ENCODE measurements at places on chromosomes 2 and 18. TPM values are rescaled to one million over a fixed set of nuclear protein-coding genes. Genes with fewer than 3 reads are reported as not detected.

DNA sequence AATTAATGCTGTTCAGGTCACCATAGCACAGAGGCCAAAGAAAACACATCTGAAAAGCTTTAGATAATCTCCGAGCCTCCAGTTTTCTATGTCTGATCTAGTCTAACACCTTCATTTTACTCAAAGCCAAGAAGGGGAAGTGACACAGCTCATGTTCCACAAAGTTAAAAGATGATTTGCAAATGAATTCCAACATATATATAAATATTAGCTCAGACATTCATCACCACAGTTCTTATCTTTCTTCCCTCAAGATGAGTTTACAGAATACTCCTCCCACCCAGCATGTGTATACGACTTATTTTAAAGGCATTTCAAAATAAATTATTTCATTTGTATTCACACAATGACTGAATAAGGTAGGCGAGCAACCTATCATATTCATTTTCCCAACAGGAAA is 82.4 kb downstream of the AAK1 start:
- ATAC-seq, result no peak

- peak; percentile 92 for ATAC-seq
Observed at GRCh38 chr2:132911726-132912724, 242.0 kb upstream of the LYPD1 start.

- no peak for ATAC-seq
Observed at GRCh38 chr2:205628422-205628821, 53.9 kb upstream of the NRP2 start.

- peak; percentile 81 for ATAC-seq
Observed at GRCh38 chr2:45889053-45889452, 237.6 kb downstream of the PRKCE start.

DNA sequence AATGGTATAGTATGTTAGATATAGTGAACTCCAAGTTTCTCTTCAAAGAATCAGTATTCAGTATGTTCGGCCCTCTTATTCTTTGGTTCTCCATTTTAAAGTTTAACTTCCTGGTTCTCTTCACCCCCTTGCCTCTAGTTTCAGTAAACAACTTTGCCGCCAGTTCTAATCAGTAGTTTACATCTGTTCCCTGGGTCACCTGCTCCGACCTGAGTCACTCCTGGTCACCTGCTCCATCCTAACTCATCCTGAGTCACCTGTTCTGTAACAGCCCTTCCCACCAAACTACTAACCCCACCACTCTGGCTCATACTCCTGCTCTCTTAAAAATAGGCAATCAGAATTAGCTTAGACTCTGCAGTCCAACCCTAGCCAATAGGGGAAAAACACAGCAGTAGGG is 23.7 kb upstream of the TEX51 start:
- ATAC-seq, result no peak

- peak; percentile 40 for ATAC-seq
Observed at GRCh38 chr18:58044370-58045241, 580 bp downstream of the NEDD4L start.

DNA sequence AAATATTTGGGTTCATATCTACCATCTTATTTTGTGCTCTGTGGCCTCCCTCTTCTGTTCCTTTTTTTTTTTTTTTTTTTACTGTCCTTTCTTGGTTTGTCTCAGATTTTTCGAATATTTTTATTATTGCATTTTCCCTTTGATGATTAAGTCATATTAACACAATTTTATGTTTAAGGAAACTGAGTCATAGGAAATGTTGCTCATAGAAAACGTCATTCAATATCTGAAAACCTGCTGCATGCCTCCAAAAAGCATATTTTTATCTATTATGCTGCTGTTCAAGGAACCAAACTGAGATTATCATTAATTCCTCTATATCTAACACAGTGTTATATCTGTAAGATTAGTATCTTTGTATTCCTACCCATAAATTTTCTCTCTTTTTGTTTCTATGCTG is 614.3 kb upstream of the SLC8A1 start:
- no peak for ATAC-seq

DNA sequence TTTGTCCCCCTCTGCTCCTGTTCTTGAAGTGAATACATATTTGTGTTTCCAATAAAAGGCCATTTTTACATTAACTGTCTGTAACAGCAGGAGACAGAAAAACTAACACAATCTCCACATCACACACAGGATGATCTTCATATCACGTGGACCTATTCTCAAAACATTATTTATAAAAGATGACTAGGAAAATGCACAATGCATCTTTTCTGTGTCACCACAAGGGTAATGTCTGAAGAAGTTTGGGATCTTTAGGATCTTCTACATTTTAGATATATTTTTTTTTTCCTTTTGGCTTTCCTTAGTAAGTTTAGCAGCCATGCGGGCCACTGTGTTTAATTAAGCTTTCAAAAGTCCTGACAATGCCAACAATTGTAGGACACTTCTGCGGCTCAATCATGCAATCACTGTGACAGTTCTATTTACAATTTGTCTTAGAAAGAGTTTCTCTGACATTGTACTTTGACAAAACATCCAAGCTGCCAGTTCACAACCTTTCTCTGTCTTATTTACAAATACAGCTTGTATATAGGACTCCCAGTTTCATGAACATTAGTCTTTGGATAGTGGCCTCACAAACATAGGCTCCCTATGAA is 12.3 kb downstream of the BCL11A start:
- peak; percentile 32 for ATAC-seq

DNA sequence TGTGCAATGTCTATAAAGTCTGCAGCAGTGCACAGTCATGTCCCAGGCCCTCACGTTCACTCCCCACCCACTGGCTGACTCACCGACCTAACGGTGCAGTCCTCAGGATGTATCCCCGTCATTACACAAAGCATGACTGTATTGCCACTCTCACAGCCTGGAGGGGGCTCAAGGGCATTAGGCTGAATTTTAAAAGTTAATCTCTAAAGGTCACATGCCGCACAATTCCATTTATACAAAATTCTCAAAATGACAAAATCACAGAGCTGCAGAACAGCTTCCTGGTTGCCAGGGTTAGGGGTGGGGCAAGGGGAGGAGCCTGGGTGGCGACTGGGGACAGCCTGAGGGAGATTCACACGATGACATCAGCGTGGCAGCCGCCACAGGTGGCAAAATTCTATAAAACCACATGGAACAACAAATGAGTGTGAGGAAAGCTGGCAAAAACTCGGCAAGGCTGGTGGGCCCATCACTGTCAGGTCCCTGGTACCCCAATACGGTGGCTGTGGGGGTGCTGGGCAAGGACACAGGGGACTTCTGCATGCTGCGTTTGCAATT is 97.6 kb downstream of the NDUFA10 start:
- peak; percentile 100 for ATAC-seq

GRCh38 chr2:145431181-145431951 is 911.4 kb upstream of the ZEB2 start:
- ATAC-seq, result no peak

Gene REG3A
- total RNA-seq, result not detected

Gene ACOXL
- 0.63 TPM for total RNA-seq

Gene NT5DC4
- total RNA-seq, result 0.24 TPM

Measured in motor neuron (in vitro differentiated cells).